ENCODE measurements at places on chromosomes 12 and 14.

- DNase-seq: no peak
These were observed 220.8 kb downstream of the CHST11 start for GRCh38 chr12:104677441-104678089.

DNA sequence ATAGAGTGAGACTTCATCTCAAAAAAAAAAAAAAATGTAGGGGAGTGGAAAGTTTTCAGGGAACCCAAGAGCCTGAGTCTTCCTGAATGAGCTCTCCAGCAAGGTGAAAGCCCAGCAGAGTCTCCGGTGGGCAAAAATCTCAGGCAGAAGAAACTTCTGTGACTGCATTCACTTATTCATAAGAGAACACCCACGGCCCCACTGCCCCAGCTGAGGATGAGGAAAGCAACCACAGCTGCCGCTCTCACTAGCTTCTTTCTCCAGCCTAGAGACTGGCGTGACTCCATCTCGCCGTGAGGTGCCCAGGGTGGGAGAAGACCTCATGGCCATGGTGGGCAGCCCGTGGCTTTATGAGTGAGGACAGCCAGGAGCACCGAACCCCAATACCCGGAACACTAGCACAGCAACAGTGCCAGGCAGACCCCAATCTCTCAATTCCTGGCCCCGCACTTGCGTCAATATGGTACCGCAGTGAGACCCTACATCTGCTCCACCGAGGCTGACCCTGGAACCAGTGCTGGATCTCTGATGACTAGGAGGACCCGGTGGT is 29.7 kb upstream of the DYNC1H1 start:
- no peak for DNase-seq

GRCh38 chr12:63362166-63362565 is 211.2 kb upstream of the AVPR1A start:
- no peak for DNase-seq

- DNase-seq: no peak
These were observed 337.2 kb downstream of the RPS29 start for GRCh38 chr14:49249022-49249421.

DNA sequence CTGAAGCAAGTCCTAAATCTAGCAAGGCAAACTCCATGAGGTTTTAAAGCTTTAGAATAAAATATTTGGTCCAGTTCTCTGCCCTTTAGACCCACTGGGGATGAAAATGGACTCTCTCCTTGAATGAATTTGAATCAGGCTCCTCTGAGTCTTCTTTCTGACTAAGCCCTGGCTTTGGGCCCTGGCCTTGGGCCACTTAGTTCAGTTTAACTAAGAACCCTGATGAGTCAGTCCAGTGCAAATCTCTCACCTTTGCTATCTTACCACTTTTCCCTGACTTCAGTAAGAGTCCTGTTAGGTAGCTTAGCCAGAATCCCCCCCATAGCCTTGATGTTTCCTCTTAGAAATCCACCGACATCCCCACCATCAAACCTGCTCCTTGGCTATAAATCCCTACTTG is 427.5 kb downstream of the SNAPC1 start:
- no peak for DNase-seq

DNA sequence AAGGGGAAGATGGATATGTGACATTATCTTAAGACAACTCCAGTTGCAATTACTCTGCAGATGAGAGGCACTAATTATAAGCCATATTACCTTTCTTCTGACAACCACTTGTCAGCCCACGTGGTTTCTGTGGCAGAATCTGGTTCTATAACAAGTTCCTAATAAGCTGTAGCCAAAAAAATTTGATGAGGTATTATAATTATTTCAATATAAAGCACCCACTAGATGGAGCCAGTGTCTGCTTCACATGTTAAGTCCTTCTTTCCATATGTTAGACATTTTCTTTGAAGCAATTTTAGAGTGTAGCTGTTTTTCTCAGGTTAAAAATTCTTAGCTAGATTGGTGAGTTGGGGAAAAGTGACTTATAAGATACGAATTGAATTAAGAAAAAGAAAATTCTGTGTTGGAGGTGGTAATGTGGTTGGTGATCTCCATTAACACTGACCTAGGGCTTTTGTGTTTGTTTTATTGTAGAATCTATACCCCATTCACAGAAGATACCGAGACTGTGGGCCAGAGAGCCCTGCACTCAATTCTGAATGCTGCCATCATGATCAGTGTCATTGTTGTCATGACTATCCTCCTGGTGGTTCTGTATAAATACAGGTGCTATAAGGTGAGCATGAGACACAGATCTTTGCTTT is 36.9 kb downstream of the PSEN1 start:
- DNase-seq: no peak

- no peak for DNase-seq
These were observed 11.3 kb upstream of the STAC3 start for GRCh38 chr12:57262126-57262822.

DNA sequence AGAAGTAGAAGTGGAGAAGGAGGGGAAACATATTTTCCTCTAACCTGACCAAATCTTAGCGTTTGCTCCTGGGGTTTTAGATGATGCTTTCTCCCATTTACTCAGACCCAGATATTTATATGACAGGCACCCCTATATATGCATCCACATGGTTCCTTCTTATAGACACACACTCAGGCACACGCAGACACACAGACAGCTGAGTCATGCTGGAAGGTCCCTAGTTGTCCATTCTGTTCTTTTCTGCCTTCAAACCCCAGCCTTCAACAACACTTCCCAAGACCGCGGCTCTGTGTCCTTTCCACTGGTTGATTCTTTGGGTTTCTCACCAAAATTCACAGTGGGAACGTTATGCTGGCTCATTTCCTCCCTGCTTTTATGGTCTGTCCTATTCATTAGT is 52.1 kb downstream of the HSPB8 start:
- no peak for DNase-seq

DNA sequence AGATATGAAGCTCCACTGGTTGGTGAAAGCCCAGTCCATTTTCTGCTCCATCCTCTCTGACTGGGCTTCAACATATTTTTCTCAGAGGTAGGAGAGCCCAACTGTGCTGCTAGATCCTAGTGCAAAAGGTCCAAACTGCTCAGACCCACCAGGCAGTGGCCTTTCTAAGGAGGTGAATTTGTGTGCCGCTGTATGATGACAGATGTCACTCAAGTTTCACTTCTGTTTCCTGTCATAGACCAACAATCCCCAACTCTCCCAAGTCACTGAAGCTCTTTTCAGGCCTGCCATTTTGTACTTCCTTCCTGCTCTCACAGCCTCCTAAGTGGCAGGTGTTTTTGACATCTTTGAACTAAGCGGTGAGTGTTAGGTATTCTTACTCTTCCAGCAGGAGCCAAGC is 16.4 kb upstream of the RNASE4 start:
- no peak for DNase-seq

- DNase-seq: no peak
These were observed 17.1 kb downstream of the BCAT1 start for GRCh38 chr12:24931666-24932405.

- no peak for DNase-seq
These were observed 3.1 kb downstream of the PKP2 start for GRCh38 chr12:32893458-32893857.

DNA sequence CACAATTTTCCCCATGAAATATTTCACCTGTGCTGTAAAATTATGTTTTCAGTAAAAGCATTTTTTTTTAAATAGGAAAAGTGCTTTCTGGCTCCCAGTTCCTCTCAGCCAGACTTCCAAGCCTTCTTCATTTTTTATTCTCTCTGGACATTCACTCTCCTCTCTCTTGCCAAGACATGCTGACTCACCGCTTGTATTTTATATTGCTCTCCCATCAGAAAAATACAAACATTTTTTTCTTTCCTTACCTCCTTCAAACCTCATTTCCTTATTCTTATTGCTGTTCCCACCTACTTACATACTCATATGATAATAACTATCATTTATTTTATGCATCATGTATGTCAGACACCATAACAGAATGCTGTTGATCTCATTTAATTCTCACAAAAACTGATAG is 37.7 kb upstream of the ZNF641 start:
- no peak for DNase-seq

GRCh38 chr14:87898301-87898700 is 94.7 kb downstream of the GALC start:
- no peak for DNase-seq

GRCh38 chr12:107138990-107139389 is 45.6 kb upstream of the CRY1 start:
- no peak for DNase-seq

DNA sequence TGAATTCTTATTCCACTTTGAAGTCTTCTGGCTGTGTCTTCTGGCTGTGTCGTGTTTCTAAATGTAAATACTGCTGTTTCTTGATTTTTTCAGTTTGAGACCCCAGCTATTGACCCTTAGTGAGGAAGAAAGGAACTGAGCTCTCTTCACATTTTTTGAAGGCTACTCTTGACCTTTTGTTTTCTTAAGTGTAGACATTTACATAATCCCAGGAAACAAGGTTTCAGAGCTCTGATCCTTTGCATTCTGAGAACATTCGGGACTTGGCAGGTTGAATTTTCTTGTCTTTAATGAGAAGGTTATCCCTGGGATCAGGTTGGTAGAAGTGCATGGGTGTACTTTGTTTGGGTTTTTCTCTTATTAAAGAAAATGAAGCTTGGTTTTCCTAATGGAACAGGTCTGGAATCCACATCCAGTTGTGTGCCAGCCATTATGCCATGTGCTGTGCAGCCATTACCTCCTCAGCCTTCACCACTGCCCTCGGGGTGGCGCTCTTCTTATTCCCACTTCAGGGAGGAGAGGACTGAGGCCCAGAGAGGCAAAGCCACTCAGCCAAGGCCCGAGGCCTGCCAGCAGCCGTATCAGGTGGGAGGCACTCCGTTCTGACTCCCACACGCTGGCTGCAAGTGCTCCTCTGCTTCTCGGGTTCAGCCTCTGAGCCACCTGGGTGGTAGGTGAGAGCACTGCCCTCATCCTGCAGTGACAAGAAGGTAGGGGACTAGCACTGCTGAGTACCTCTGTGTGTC is 120.9 kb downstream of the BEGAIN start:
- no peak for DNase-seq

- DNase-seq: no peak
These were observed 117.9 kb upstream of the SFSWAP start for GRCh38 chr12:131592972-131593371.

DNA sequence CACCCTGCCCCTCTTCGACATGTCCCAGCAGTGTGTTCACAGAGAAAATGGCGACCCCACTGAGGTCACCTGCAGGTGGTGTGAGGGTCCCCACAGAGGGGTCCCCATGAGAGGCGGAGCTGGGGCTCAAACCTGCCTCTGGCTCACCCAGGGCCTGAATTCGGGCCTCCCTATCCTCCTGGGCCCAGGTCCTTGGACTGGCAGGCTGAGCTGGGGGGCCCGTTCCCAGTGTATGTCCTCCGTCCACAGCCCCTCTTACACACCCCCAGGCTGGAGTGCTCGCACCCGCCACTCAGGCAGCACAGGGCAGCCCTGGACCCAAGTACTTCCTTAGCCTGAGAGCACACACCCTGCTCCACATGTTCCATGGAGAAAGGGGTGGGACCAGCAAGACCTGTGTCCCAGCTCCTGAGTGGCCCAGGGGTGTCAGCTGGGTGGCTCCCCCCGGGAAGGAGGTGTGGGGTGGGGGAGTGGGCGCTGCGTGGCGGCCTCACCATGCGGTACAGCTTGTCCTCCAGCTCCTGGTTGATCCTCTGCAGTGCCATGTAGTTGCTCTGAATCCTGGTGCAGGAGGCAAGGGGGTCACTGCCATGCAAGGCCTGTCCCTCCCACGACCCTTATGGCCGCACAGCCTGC is 42.6 kb downstream of the BEGAIN start:
- DNase-seq: no peak

- DNase-seq: no peak
These were observed 85.4 kb downstream of the WSCD2 start for GRCh38 chr12:108214486-108214885.

GRCh38 chr14:96735526-96735925 is 61.7 kb upstream of the VRK1 start:
- DNase-seq: no peak

GRCh38 chr12:2169489-2169888 is 116.7 kb downstream of the CACNA1C start:
- no peak for DNase-seq

- no peak for DNase-seq
These were observed 100.2 kb downstream of the EPS8 start for GRCh38 chr12:15688838-15689625.

- no peak for DNase-seq
These were observed 49.2 kb downstream of the EIF2S3B start for GRCh38 chr12:10554756-10555481.

DNA sequence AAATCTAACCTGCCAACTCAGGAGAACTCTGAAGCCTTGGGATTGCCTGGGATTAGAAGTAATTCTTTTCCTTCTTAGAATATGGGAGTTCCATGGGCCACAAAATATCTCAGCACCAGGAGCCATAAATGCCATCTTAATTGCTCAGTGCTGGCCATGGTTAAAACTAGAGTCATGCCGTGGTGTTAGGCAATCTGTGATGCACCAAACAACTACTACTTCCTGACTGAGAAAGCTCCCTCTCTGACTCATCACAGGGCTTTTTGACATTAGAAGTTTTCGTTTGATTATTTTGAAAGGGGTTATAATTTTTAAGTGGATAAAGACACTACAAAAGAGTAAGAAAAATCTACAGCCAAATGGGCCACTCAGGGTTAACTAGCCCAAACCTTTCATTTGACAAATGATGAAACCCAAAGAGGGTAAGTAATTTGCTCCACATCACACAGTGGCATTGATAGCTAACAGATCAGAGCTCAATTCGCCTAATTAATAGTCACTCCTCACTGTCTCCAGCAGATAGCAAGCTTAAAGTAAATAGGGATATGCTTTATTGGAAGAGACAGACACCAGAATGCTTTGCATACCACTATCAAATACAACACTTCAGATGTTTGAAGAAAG is 377.3 kb downstream of the EMP1 start:
- no peak for DNase-seq

DNA sequence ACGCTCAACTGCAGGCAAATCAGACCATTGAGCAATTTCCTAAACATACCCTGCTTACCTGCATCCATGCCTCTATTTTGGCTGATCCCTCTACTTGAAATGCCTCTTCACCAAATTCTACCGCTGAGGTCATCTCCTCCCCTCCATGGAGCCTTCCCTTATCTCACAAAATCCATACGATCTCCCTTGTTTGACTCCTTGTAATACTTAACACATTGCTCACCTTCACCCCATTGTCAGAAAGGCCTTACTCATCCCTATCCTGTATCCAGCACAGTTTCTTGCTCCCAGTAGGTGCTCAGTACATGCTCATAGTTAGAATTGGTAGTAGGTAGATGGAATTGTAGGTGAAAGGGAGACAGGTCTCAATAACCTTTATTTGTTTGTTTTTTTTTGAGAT is 5.4 kb downstream of the DDN start:
- DNase-seq: no peak

DNA sequence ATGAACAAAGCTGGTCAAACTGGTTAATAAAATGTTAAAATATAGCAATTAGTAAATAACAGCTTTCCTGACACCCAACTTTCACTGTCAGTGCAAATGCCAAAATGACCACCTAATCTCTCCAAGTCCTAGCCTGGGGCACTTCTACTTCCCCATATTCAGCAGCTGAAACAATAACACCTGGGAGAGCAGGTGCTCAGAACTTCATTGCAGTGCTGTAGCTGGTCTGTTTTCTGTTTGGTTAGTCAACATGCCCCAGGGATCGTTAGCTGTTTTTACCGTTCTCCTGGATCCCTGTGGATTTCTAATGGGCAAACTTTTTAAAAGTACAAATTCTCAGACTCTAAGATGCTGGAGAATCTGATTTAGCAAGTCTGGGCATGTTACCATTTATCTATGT is 759.7 kb downstream of the GALC start:
- no peak for DNase-seq

GRCh38 chr12:47721431-47721973 is 3.8 kb downstream of the ENDOU start:
- no peak for DNase-seq

- no peak for DNase-seq
These were observed 508 bp downstream of the HNRNPC start for GRCh38 chr14:21268617-21269251.
